Smooth muscle cell of bladder (primary cell): ENCODE measurements at places on chromosomes 4 and X. TPM values are rescaled to one million over a fixed set of nuclear protein-coding genes. Genes with fewer than 3 reads are reported as not detected.

The IL1RAPL1 gene
- 0.43 and 0.46 TPM in 2 replicates for total RNA-seq

The PAGE1 gene
- total RNA-seq: not detected in 2 replicates

The MAGEA8 gene
- not detected in 2 replicates for total RNA-seq

The F8A3 gene
- 0.55 and 1.3 TPM in 2 replicates for total RNA-seq

The ADGRL3 gene
- 0.09 and 0.28 TPM in 2 replicates for total RNA-seq

The FDCSP gene
- total RNA-seq: not detected in 2 replicates

The KLB gene
- not detected in 2 replicates for total RNA-seq

The CDX4 gene
- total RNA-seq: not detected in 2 replicates

The CCNQ gene
- total RNA-seq: 33.7 and 40.0 TPM in 2 replicates

The PCDH18 gene
- 70.4 and 100 TPM in 2 replicates for total RNA-seq

The NEXMIF gene
- under 0.01 and 0.09 TPM in 2 replicates for total RNA-seq

The IL13RA1 gene
- 53.3 and 56.0 TPM in 2 replicates for total RNA-seq

The GSX2 gene
- total RNA-seq: not detected in 2 replicates

The SYTL5 gene
- total RNA-seq: 0.28 and 0.57 TPM in 2 replicates

The SPANXC gene
- total RNA-seq: not detected in 2 replicates

The LEF1 gene
- 0.14 TPM in 1 of 2 replicates, not detected in the other for total RNA-seq

The FOXR2 gene
- total RNA-seq: not detected in 2 replicates

The TMPRSS11B gene
- not detected in 2 replicates for total RNA-seq

The TRPC5OS gene
- not detected in 2 replicates for total RNA-seq

The LGI2 gene
- total RNA-seq: under 0.01 TPM in 1 of 2 replicates, not detected in the other

The ENPEP gene
- under 0.01 and 0.28 TPM in 2 replicates for total RNA-seq

The THOC2 gene
- total RNA-seq: 44.9 and 59.0 TPM in 2 replicates

The FAM47E gene
- total RNA-seq: 0.28 and 1.4 TPM in 2 replicates

The SH2D1A gene
- not detected in 2 replicates for total RNA-seq

The NMU gene
- not detected in 2 replicates for total RNA-seq

The PNMA5 gene
- not detected in 2 replicates for total RNA-seq

The CXCL10 gene
- total RNA-seq: 0.09 and 0.28 TPM in 2 replicates

The RAB41 gene
- not detected in 2 replicates for total RNA-seq

The BTK gene
- not detected in 2 replicates for total RNA-seq

The HEPH gene
- total RNA-seq: 3.1 and 15.1 TPM in 2 replicates

The SLC9B1 gene
- total RNA-seq: 0.83 and 1.6 TPM in 2 replicates

The BRS3 gene
- not detected in 2 replicates for total RNA-seq

The CLDN34 gene
- total RNA-seq: not detected in 2 replicates

The SSX2B gene
- total RNA-seq: not detected in 2 replicates

The CXCR3 gene
- not detected in 2 replicates for total RNA-seq

The ARR3 gene
- not detected in 2 replicates for total RNA-seq

The ARSD gene
- total RNA-seq: 20.5 and 22.2 TPM in 2 replicates

The AFP gene
- 0.55 and 0.85 TPM in 2 replicates for total RNA-seq

The STK32B gene
- 3.3 and 20.5 TPM in 2 replicates for total RNA-seq

The AFAP1 gene
- 25.2 and 38.3 TPM in 2 replicates for total RNA-seq

The DDIT4L gene
- total RNA-seq: 4.6 and 5.9 TPM in 2 replicates

The AGTR2 gene
- total RNA-seq: not detected in 2 replicates

The CYTL1 gene
- 3.1 and 53.0 TPM in 2 replicates for total RNA-seq

The GAGE12J gene
- not detected in 2 replicates for total RNA-seq

The P2RY8 gene
- not detected in 2 replicates for total RNA-seq

The CTAG2 gene
- total RNA-seq: not detected in 2 replicates

The DCX gene
- not detected in 2 replicates for total RNA-seq

The SPANXA1 gene
- 0.28 TPM in 1 of 2 replicates, not detected in the other for total RNA-seq

The ZNF185 gene
- 0.37 and 0.43 TPM in 2 replicates for total RNA-seq

The NPNT gene
- total RNA-seq: 0.09 TPM in 1 of 2 replicates, not detected in the other

The BMPR1B gene
- total RNA-seq: 0.14 and 0.55 TPM in 2 replicates

The AFF2 gene
- under 0.01 TPM in 1 of 2 replicates, not detected in the other for total RNA-seq

The ARHGAP36 gene
- not detected in 2 replicates for total RNA-seq
